ENCODE measurements at places on chromosomes 6 and 20. TPM values are rescaled to one million over a fixed set of nuclear protein-coding genes. Genes with fewer than 3 reads are reported as not detected.

The GABBR1 gene
- 5.7 TPM for total RNA-seq

The NEU1 gene
- total RNA-seq, result 30.5 TPM

The YIPF3 gene
- 68.9 TPM for total RNA-seq

The SLC13A3 gene
- total RNA-seq, result not detected

The KCNQ5 gene
- total RNA-seq, result 1.2 TPM

The SDCBP2 gene
- total RNA-seq, result 1.6 TPM

The SUMO4 gene
- total RNA-seq, result not detected

The ACSS2 gene
- 9.7 TPM for total RNA-seq

The ANGPT4 gene
- not detected for total RNA-seq

The GGTLC1 gene
- not detected for total RNA-seq

The FAM217A gene
- not detected for total RNA-seq

The FAXC gene
- 7.2 TPM for total RNA-seq

The CNKSR3 gene
- total RNA-seq, result 4.7 TPM

The SALL4 gene
- total RNA-seq, result 1.3 TPM

All from A549 treated with ZK216348 at 1 μM for 4 hours (cell line).